ENCODE measurements at places on chromosomes 1 and 21.

GRCh38 chr1:210151052-210151672 lies 81.4 kb upstream of the SERTAD4 start:
- no peak for DNase-seq

DNA sequence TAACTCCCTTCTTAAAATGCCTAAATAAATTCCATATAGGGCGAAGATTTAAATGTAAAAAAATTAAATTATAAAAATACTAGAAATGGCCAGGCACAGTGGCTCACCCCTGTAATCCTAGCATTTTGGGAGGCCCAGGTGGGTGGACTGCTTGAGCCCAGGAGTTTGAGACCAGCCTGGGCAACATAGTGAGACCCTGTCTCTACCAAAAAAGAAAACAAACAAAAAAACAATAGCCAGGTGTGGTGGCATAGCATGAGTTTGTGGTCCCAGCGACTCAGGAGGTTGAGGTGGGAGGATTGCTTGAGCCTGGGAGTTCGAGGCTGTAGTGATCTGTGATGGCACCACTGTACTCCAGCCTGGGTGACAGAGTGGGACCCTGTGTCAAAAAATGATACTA lies 17.8 kb downstream of the SORT1 start:
- DNase-seq, result no peak

DNA sequence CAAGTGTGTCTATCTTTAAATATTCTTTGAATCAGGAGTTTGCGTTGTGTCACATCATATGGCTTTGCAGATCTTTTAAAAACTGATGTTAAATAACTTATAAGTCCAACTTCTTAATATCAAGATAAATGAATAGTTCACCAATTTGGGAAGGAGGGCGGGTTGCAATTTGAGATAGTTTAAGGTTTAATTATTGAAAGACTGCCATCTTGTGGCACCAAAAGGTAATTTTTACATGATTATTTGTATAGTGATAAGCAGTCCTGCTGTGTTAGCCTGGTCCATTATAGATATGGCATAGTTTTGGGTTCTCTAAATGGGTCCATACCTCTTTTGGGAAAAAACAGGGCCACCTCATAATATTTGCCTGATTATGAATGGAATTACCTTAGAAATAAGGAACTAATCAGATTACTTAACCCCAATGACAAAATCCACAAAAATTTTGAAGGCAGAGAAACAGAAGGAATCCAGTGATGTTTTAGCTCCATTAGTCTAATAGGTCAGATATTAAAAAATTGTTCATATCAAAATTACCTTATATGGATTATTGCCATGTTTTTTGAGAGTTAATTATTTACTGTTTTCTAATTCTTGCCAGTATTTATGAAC lies 64.3 kb downstream of the PRKAA2 start:
- DNase-seq, result no peak

GRCh38 chr1:172719066-172719627 lies 60.2 kb downstream of the FASLG start:
- DNase-seq, result no peak

GRCh38 chr1:178684542-178685000 lies 40.5 kb upstream of the RALGPS2 start:
- no peak for DNase-seq

- DNase-seq, result no peak
These were observed 129.8 kb downstream of the CNIH3 start for GRCh38 chr1:224745924-224746323.

- no peak for DNase-seq
These were observed 365.9 kb downstream of the TGFB2 start for GRCh38 chr1:218711001-218711400.

- no peak for DNase-seq
These were observed 753.3 kb downstream of the LTN1 start for GRCh38 chr21:28239340-28239739.

- DNase-seq, result no peak
These were observed 100.0 kb upstream of the SERTAD4 start for GRCh38 chr1:210132582-210132981.

- DNase-seq, result no peak
These were observed 1095.3 kb downstream of the ADGRL2 start for GRCh38 chr1:82896036-82896435.

DNA sequence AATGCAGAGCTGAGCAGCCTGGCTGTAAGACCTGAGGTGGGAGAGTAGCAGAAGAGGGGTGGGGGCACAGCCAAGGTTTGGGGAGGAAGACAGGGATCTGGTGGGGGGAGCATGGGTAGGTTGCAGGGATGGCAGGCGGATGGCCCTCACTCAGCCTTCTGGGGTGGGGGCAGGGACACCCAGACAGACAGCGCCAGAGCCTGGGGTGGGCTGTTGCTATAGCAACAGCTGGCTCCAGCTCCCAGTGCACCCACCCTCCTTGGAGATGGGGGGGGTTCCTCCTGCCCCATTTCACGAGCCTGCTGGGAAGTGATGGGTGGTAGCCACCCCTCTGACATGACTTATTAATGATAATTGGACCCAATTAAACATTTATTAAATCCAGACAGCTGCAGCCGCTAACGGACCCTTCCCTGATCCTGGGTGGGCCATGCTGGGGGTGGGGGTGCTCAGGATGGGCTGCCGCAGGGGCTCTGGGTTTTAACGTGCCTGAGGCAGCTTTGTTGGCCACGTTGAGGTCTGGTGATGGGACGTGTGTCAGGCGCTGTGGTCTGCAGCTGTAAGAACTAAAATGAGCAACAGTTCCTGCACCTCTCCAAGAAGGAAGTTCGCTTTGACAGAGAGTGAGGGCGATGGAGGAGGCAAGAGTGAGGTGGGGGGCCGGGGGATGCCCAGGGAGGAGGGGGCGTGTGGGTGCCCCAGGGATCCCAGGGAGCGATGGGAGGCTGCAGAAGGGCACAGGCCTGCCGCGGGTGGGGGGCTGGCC lies 19.4 kb downstream of the AGRN start:
- no peak for DNase-seq

DNA sequence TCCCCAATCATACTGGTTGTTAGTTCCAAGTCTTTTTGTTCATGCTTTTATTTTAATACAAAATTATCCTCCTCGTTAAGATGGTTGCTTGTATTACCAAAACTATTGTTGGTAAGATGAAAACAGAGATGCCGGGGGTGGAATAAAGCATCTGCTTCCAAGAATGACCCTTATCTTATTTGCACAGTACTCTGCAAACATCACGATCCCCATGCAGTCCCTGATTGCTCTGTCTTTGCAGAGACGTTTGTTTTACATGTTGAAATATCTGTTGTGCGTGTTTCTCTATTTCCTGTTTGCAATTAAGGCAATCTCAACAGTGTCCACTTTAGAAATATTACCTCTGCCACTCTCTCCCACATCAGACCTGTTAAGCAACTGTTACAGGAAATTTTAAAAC lies 141.3 kb upstream of the NCAM2 start:
- DNase-seq, result no peak

- DNase-seq, result no peak
These were observed 38.0 kb upstream of the COL18A1 start for GRCh38 chr21:45366931-45367401.

DNA sequence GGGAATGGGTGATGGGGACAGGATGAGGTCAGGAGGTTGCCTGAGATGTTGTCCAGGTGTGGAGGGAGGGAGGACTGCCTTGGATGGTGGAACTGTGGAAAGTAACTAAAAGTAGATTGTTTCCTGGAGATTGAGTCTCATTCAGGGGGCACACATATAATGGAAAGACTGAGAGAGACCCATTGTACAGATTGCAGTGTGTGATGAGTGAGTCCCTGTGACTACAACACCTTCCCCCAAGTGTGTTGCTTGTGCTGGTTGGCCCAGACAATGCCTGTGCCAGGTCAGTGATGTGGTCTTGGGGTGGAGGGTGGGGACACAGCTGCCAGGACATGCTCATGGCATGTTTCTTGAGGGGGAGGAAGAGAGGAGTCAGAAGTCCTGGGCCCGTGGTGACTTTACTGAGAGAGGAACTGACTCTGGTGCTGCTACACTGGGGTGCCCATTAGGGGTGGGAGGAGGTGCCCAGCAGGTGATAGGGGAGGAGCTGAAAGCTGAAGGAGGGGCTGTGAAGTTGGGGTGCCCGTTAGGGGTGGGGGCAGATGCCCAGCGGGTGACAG lies 5.2 kb downstream of the SNAP47 start:
- no peak for DNase-seq

DNA sequence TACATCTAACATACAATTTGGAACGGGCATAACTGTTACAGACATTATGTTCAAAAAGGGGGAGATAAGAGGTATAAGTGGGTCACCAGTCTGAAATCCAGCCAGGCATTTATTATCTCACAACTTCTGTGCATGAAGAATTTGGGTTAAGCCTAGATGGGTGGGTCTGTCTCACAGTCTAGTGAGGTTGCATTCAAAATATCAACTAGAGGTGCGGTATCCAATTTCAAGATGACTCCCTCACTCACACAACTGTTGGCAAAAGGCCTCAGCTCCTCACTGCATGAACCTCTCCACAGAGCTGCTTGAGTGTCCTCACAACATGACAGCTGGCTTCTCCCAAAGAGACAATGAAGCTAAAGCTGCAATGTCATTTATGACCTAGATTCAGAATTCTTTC lies 4.7 kb downstream of the AUNIP start:
- DNase-seq, result no peak

- no peak for DNase-seq
These were observed 58.5 kb downstream of the SERBP1 start for GRCh38 chr1:67371681-67372080.

DNA sequence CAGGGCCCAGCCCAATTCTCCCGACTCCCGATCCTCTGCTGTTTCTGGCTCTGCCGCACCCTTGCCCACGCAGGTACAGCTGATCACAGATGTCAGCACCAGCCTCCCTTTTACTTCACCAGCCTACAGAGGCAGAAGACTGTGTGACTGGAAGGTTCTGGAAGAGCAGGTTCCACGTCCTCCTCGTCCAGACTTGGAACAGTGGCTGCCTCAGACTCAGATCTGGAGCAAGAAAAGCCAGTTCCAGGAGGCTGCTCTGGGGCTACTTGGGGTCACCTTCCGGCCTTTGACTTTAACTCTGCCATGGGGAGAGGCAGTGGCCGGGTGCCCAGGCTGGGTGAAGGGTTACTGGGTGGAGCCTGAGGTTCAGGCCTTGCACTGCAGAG lies 16.1 kb upstream of the KLHDC7A start:
- no peak for DNase-seq

DNA sequence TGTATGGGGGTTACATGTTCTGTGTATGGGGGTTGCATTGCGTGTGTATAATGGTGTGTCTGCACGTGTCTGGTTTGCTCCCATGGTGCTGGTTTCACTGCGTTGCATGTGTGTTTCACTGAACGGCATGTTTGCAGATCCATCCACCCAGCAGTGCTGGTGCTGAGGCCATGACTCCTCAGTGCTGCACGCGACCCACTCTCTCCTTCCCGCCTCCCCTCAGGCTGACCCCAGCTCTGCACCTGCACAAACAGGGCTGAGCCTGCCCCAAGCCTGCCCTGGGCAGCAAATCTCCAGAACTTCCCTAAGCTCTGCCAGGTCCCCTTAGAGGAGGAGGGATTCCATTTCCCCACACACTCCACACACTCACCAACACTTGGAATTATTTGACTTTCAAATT lies 18.7 kb downstream of the ACTRT2 start:
- DNase-seq, result no peak

DNA sequence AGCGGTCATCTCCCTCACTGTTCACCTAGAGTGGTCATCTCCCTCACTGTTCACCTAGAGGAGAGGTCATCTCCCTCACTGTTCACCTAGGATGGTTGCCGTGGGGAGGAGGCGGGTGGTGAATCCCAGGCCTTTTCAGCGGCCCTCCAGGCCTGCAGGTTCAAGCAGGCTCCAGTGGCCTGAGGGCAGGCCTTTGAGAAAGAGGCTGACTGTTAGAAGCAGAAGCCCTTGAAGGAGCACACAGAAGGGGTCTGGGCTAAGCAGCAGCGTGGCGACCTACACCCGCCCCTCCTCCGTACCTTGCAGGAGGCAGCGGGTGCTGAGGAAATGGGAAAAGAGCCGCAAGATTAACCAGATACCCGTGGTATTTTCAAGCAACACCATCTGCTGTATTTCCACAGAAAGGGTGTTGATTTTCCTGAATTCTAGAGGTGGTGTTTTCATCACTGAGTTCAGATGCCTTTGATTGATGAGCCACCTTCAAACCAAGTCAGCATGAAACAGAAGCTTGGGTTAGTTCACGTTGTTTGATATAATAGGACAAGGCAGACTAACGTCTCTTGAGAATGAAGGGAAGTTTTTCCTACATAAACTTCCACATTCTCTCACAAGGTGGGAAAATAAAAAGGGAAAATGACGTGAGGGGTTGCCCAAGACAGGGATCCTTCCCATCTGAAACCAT lies 289.5 kb downstream of the KIF26B start:
- DNase-seq, result no peak

DNA sequence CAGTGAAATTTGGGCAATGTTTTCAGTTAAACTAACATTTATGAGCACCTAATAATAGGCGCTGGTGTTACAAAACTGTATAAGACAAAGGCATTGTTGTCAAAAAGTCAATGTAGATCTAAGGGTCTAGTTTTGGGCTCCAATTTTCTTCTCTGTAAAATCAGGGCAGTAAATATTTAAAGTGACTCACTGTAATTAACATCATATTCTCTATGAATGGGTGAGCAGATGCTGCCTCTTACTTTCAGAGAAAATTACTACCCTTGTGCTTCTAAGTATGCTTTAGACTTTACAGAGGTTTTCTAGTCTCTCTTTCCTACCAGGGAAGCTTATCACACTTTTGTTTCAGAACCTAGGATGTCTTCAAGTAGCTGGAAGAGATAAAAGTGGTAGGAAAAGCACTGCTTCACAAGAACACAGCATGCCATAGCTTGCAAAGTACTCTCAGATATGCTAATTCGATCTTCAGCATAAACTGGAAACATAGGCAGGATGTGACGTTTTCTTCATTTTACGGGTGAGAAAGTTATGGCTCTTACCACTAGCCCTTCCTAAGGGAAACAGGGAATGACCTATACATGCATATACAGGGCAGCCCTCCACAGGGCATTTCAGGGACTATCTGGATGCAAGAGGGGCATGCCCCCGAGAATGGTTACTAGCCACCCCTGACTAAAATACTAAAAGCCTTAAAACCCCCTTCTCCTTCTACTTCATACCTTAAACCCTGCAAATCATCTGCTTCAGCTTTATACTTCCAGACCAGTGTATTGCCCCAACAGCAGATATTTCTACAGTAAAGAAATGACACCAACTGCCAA lies 2.6 kb downstream of the C1orf116 start:
- no peak for DNase-seq

GRCh38 chr1:206686478-206687249 lies 2.0 kb downstream of the MAPKAPK2 start:
- DNase-seq, result peak; percentile 69

DNA sequence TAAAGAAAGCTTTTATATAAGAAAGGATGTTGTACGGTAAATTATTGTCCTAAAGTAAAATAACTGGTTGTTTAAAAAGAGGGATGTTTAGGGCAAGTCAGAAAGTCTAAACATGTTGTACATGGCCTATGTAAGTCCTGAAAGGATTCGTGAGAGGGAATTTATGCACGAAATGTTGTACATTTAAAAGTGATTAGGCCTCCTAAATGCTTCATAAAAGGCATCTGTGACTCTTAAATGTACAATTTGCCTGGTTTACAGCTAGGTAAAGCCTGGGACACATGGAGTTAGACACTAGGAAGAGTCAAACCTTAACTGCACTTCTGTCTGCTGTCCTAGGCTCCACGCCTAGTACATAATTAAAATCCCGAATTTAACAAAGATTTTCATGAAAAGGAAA lies 9.7 kb downstream of the KRTAP13-3 start:
- DNase-seq, result no peak

Data from CD4-positive, alpha-beta memory T cell (primary cell).